ENCODE measurements at places on chromosomes 7 and 10. TPM values are rescaled to one million over a fixed set of nuclear protein-coding genes. Genes with fewer than 3 reads are reported as not detected.

DNA sequence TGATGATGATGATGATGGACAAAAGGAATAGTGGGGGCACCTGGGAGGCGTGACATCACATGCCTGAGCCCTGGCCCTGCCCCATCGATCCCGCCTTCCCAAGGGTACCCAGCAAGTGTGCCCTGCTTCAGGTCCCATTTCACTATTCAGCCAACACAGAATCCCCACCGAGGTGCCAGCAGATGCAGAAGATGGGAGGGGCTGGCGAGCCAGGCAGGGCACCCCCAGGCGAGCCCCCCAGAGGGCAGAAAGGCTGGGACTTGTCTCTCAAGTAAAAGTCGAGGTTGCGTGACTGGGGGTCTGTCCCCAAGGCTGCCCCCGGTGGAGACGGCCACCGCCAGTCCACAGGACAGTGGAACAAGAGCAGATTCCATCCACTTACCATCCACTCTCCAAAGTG lies 57.5 kb downstream of the INSIG1 start:
- no peak for DNase-seq

GRCh38 chr10:50326757-50327701 lies 75.7 kb upstream of the ASAH2 start:
- no peak for DNase-seq

- no peak for DNase-seq
Measured at GRCh38 chr7:5696346-5697110, 84.9 kb downstream of the RNF216 start.

GRCh38 chr10:97020452-97021400 lies 165.0 kb downstream of the SLIT1 start:
- no peak for DNase-seq

- no peak for DNase-seq
Measured at GRCh38 chr10:119348516-119349240, 141.3 kb downstream of the GRK5 start.

- no peak for DNase-seq
Measured at GRCh38 chr10:37687581-37687980, 169.8 kb downstream of the ZNF248 start.

- DNase-seq = peak; percentile 63
Measured at GRCh38 chr7:150958062-150958552, 20.0 kb downstream of the KCNH2 start.

- DNase-seq = no peak
Measured at GRCh38 chr10:118017071-118017740, 29.5 kb downstream of the RAB11FIP2 start.

- no peak for DNase-seq
Measured at GRCh38 chr10:78980354-78980753, 88.4 kb upstream of the ZMIZ1 start.

DNA sequence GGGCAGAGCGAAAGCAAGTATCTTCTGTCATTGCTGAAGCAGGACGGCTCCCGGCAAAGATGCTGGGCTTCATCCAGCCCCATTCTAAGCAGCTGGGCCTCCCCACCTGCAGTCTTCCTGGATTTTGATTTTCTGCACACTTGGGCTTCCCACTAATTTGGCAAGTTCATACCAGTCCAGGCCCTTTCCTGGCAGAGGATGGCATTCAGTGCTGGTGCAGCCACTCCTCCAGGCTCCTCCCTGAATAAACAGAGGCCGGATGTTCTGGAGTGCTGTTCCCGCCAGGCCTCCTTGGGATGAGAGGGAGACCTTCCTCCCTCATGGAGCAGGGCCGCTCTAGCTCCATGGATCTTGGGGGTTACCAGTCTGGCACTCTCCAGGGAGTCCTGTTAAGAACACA lies 3.4 kb downstream of the BAG3 start:
- DNase-seq = no peak

DNA sequence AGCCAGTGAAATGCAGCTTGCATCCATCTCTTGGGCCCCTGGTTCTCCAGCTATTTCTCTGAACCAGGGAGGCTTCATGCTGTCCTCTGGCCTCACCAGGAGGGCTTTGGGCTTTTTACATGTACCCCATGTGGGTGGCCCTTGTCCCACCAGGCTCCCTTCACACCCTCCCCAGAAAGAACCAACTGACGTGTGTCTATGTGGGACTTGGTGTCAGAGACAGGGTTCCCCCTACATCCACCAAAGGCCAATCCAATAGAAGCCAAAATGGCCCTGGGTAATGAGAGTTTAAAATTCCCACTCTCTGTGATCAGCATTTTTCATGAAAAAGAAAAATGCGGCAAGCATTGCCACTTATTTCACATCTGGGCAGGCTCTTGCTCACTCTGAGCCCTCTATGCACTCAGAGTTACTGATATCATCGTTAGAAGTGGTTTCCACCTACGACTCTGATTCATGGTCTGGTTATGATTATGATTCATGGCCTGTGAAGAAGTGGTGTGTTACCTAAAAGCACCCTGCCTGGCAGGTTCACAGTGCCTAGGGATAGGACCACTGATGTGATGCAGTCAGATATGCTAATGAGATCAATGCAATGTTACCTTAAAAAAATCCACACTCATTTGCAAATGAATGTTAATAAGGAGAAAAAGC lies 133.5 kb downstream of the BUB3 start:
- DNase-seq = peak; percentile 20

DNA sequence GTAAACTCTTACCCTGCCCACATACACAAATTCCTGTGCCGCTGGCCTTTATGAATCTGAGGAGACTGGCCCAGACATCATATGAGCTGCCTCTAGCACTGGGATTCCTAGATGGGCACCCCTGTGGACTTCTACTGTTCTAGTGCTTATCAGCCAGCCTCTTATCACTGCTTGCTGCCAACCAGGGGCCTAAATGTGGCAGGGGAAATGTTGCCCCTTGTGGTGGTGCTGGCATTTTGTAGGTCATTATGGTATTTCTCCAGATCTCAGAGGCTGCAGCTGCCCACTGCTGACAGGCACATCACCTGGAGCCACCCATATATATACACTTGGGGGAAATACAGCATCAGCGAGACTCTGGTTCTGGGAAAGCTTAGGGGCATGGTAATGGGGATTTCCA lies 5.4 kb downstream of the SFR1 start:
- no peak for DNase-seq

DNA sequence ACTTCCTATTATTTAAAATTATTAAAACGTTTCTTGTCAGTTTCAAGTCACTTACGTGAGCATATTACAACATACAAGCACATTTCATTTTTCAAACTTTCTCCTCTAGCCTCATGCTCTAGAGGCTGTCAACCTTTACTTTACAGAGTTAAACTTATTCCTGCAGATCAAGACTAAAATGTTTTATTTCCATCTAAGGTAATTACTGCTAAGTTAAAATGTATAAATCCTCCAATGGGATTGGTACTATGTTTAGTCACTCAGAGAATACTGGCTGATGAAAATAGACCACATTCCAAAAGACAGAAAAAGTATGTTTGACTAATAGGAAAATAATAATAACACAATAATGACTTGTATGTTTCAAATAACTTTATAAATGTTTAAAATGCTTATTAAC lies 8.4 kb upstream of the TRDMT1 start:
- DNase-seq = no peak

HGF gene
- total RNA-seq = 0.15 TPM

PRSS37 gene
- not detected for total RNA-seq

ARHGAP21 gene
- 34.9 TPM for total RNA-seq

ABCB1 gene
- total RNA-seq = 0.88 TPM

SFR1 gene
- 7.7 TPM for total RNA-seq

GIMAP7 gene
- not detected for total RNA-seq

IDI2 gene
- not detected for total RNA-seq
